Pulmonary artery endothelial cell (primary cell): ENCODE measurements at places on chromosomes 11 and 22. TPM values are rescaled to one million over a fixed set of nuclear protein-coding genes. Genes with fewer than 3 reads are reported as not detected.

The CDPF1 gene
- 10.6 and 11.0 TPM in 2 replicates for total RNA-seq

The OR52K2 gene
- not detected in 2 replicates for total RNA-seq

The CASP5 gene
- total RNA-seq, result not detected in 2 replicates

The CPT1B gene
- 0.92 and 2.7 TPM in 2 replicates for total RNA-seq

The KCNJ4 gene
- not detected in 2 replicates for total RNA-seq

The TP53I11 gene
- 19.9 and 24.1 TPM in 2 replicates for total RNA-seq

The RIMBP3C gene
- total RNA-seq, result 0.04 TPM in 1 of 2 replicates, not detected in the other

The TPBGL gene
- under 0.01 and 0.07 TPM in 2 replicates for total RNA-seq

The VPS37C gene
- 11.0 and 12.5 TPM in 2 replicates for total RNA-seq

The PNPLA5 gene
- total RNA-seq, result not detected in 2 replicates

The GRAP2 gene
- total RNA-seq, result not detected in 2 replicates

The PIWIL4 gene
- 0.56 and 1.1 TPM in 2 replicates for total RNA-seq

The OVCH2 gene
- not detected in 2 replicates for total RNA-seq

The DTX4 gene
- total RNA-seq, result 0.20 and 0.21 TPM in 2 replicates

The CYP2R1 gene
- 10.8 and 14.2 TPM in 2 replicates for total RNA-seq

The MS4A3 gene
- total RNA-seq, result not detected in 2 replicates

The OR2AT4 gene
- not detected in 2 replicates for total RNA-seq

The MMP7 gene
- total RNA-seq, result 0.11 TPM in 1 of 2 replicates, not detected in the other

The TSPAN18 gene
- 11.1 and 11.5 TPM in 2 replicates for total RNA-seq

The TEX54 gene
- 0.26 TPM in 1 of 2 replicates, not detected in the other for total RNA-seq

The GNG3 gene
- total RNA-seq, result not detected in 2 replicates

The ANO5 gene
- 2.3 and 4.7 TPM in 2 replicates for total RNA-seq

The APOL4 gene
- 0.04 and 0.53 TPM in 2 replicates for total RNA-seq

The OR51B4 gene
- not detected in 2 replicates for total RNA-seq

The DRD4 gene
- not detected in 2 replicates for total RNA-seq

The CLDN5 gene
- total RNA-seq, result 360 and 491 TPM in 2 replicates

The CLMP gene
- total RNA-seq, result 2.3 and 12.3 TPM in 2 replicates

The POU2F3 gene
- total RNA-seq, result not detected in 2 replicates

The MOV10L1 gene
- total RNA-seq, result 25.0 and 26.0 TPM in 2 replicates

The ACRV1 gene
- total RNA-seq, result not detected in 2 replicates

The MEI1 gene
- total RNA-seq, result 2.2 and 2.5 TPM in 2 replicates

The RPUSD4 gene
- total RNA-seq, result 46.7 TPM in 2 replicates

The LGR4 gene
- 4.3 and 9.0 TPM in 2 replicates for total RNA-seq

The OR10A2 gene
- total RNA-seq, result not detected in 2 replicates

The SF3A1 gene
- total RNA-seq, result 18.7 and 29.6 TPM in 2 replicates

The CST6 gene
- 0.26 and 0.49 TPM in 2 replicates for total RNA-seq

The UPK3A gene
- not detected in 2 replicates for total RNA-seq

The VSIG10L2 gene
- not detected in 2 replicates for total RNA-seq

The CSRP3 gene
- not detected in 2 replicates for total RNA-seq

The TTC28 gene
- total RNA-seq, result 15.6 and 16.0 TPM in 2 replicates

The PSMC3 gene
- 196 and 355 TPM in 2 replicates for total RNA-seq

The TRIM29 gene
- 0.25 TPM in 1 of 2 replicates, not detected in the other for total RNA-seq

The C11orf16 gene
- not detected in 2 replicates for total RNA-seq
